Sigmoid colon (tissue), 7 donors: ENCODE measurements at places on chromosomes 6 and 20.

- H3K36me3 ChIP-seq = no peaks in the 10 kb centered on the region
- no peak overlapping the region for H3K27ac ChIP-seq
- H3K4me1 ChIP-seq = peaks cover 13% of the 10 kb centered on the region
These were observed 7.9 kb upstream of the ABRACL start for GRCh38 chr6:139020689-139021088.

GRCh38 chr6:149318581-149319286 is 1.2 kb downstream of the TAB2 start:
- peaks cover 54% of the 10 kb centered on the region for H3K4me1 ChIP-seq
- H3K36me3 ChIP-seq = no peaks in the 10 kb centered on the region
- no peak for DNase-seq
- H3K27me3 ChIP-seq = no peaks in the 10 kb centered on the region

DNA sequence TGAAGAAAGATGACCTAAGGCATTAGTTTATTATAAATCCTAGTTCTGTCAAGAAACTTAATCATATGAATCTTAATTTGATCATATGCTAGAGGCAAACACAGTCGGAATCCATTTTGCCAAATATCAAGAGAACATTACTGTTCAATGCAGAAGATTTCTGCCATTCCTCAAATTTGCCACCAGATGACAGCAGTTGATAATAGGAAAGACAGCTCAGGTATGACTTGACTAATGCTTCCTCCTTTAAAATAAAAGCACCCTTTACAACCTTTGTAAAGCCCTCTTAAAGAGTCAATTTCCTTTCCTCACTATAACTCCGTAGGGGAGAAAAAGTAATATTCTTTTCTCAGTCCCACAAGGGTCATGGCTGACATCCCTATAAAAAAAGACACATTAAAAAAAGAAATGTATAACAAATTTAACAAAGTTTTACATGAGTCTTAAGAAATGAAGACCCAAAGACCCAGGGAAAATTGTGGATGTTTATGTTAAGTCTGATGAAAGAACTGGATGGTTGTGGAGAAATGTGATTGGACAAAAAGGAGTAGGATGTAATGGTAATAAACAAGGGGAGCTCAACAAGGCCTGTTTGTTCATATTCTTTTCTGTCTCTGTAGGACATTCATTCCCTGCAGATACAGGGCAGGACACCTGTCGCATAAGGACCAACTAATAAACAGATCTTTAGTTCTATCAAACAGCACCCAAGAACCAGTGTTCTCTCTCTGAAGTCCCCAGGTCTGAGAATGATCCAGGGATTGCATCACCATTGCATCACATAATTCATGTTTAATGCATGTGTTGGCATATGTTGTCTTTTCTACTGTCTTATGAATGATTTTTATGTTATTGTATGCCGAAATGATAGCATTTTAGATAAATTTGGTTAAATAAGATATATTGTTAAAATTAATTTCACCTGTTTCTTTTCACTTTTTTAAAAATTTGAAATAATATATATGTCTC is 23.0 kb upstream of the IL17A start:
- H3K36me3 ChIP-seq = no peaks in the 10 kb centered on the region
- no peak overlapping the region for H3K27ac ChIP-seq
- H3K27me3 ChIP-seq = no peaks in the 10 kb centered on the region
- no peak for DNase-seq
- H3K4me1 ChIP-seq = no peaks in the 10 kb centered on the region

GRCh38 chr6:13854716-13855250 is 40.4 kb upstream of the MCUR1 start:
- DNase-seq = no peak
- H3K4me3 ChIP-seq = no peak overlapping the region
- no peaks in the 10 kb centered on the region for H3K36me3 ChIP-seq
- peaks cover 3% of the 10 kb centered on the region for H3K4me1 ChIP-seq
- no peak overlapping the region for H3K27ac ChIP-seq
- H3K27me3 ChIP-seq = peaks cover 32% of the 10 kb centered on the region

GRCh38 chr20:17816804-17817587 is 117.2 kb downstream of the BANF2 start:
- DNase-seq = peak; percentile 22
- H3K4me3 ChIP-seq = no peak overlapping the region
- H3K36me3 ChIP-seq = no peaks in the 10 kb centered on the region

DNA sequence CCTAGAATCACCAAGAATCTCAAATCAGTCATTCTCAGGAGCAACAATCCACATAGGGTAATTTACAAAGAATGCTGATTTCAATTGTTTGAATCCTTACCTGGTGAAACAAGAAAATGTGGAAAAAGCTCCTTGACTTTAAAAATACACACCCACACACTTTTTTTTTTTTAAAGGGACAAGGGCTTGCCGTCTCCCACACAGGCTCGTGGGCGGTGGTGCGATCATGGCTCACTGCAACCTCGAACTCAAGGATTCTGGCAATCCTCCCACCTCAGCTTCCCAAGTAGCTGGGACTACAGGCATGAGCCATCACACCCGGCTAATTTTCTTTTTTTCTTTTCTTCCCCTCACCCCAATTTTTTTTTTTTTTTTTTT is 30.7 kb downstream of the PARD6B start:
- H3K27ac ChIP-seq = peak overlapping the region; percentile 79
- H3K27me3 ChIP-seq = no peaks in the 10 kb centered on the region
- no peak overlapping the region for H3K4me3 ChIP-seq
- no peak for DNase-seq

DNA sequence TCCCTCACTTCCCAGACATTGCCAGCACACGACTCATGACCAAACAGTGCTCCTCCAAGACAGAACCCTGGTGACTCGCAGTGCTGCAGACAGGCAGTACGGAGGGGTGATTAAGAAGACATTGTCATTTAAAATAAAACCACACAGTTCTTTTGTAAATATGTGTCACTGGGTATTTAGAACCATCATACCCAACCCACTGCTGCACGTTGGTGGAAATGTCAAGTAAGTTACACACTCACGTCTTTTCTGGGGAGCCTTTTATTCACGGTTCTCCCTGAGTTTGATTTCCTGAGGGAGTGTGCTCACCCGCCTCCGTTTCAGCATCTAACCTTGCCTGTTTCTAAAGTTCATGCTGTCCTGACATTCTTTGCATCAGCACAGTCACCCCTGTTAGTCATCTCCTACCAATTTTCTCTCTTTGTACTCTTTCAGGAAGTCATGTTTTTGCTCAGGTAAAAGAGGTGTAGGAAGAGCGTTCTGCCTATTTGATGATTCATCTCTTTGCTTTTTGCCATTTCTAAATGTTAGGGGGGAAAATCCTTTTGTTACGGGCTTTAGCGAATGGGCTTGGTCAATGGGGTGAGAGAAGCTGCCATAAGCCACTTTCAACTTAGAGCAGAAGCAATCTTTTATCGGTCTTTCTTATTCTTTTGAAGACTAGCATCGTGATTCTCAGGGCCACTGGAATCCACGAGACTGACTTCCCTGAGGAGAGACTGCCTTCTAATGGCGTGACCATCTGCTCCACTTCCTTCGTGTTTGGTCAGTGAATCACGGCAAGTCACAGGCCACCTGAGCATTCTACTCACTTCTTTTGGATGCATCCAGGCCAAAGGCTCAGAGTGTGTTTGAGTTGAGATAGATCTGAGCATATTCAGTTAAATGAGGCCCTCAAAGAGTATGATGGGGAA is 512.8 kb upstream of the JARID2 start:
- no peak overlapping the region for H3K4me3 ChIP-seq
- H3K4me1 ChIP-seq = no peaks in the 10 kb centered on the region
- H3K27me3 ChIP-seq = no peaks in the 10 kb centered on the region
- no peak for DNase-seq
- H3K27ac ChIP-seq = no peak overlapping the region
- H3K36me3 ChIP-seq = no peaks in the 10 kb centered on the region

- H3K36me3 ChIP-seq = no peaks in the 10 kb centered on the region
- H3K4me1 ChIP-seq = no peaks in the 10 kb centered on the region
- H3K27me3 ChIP-seq = no peaks in the 10 kb centered on the region
- no peak overlapping the region for H3K4me3 ChIP-seq
These were observed 108.5 kb upstream of the RALGAPA2 start for GRCh38 chr20:20820785-20821483.

- H3K27me3 ChIP-seq = no peaks in the 10 kb centered on the region
- peaks cover 53% of the 10 kb centered on the region for H3K4me1 ChIP-seq
- no peak overlapping the region for H3K4me3 ChIP-seq
These were observed 14.5 kb downstream of the BRD2 start for GRCh38 chr6:32982702-32983492.

DNA sequence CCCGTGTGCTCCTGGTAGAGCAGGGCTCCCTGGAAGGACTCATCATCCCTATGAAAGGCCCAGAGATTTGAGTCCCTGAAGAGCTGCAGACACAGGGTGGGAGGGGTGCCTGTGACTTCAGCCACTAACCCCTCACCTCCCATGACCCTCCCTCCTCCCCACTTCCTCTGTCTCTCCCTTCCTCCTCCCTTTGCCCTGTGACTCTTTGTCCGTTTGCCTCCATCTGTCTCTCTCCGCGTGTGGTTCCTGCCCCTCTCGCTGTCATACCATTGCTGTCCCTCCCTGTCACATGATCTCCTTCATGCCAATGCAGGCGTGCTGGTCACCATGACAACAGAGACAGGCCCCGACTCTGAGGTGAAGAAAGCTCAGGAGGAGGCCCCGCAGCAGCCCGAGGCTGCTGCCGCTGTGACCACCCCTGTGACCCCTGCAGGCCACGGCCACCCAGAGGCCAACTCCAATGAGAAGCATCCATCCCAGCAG is 19.0 kb downstream of the EPB41L1 start:
- no peaks in the 10 kb centered on the region for H3K27me3 ChIP-seq
- H3K4me3 ChIP-seq = no peak overlapping the region
- H3K4me1 ChIP-seq = peaks cover 5% of the 10 kb centered on the region
- no peak overlapping the region for H3K27ac ChIP-seq
- DNase-seq = no peak
- no peaks in the 10 kb centered on the region for H3K36me3 ChIP-seq

DNA sequence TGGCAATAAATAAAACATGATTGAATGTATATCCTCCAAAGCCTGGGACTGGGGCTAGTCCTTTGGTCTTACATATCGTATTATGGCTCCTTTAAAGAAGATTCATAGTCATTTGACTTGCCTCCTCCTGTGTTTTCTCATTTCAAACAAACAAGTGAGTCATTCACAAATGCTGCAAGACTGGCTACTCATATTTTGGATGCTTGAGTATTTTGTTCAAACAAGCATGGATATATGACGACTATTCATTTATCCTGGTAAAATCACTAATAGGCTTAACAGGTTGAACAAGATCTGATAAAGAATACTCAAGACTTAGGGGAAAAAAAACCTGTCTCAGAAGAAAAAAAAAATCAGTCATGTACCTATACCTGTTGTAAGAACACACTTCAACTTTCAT is 111.1 kb upstream of the CCDC28A start:
- no peaks in the 10 kb centered on the region for H3K36me3 ChIP-seq
- no peak for DNase-seq
- no peak overlapping the region for H3K4me3 ChIP-seq
- H3K27me3 ChIP-seq = no peaks in the 10 kb centered on the region
- no peak overlapping the region for H3K27ac ChIP-seq

DNA sequence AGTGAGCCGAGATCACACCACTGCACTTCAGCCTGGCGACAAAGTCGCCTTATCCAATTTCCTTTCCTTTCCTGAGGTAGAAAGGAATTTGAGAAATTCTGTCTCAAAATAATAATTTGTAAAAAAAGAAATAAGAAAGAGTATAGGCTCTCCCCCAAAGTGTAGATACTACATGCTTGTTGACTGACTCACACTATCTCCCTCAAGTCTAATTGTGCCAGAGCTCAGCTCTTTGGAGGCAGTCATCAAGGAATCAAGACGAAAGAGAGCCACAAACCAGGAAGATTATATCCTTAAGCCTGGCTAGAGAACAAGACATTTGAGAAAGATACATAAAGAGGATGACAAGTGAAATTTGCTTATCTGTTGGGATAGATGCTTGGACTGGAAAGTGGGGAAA is 3.7 kb upstream of the FKBPL start:
- H3K4me1 ChIP-seq = peaks cover 9% of the 10 kb centered on the region
- H3K27me3 ChIP-seq = no peaks in the 10 kb centered on the region
- no peak overlapping the region for H3K27ac ChIP-seq
- no peak for DNase-seq
- H3K4me3 ChIP-seq = no peak overlapping the region

GRCh38 chr6:68638230-68638900 is 3.3 kb downstream of the ADGRB3 start:
- H3K4me3 ChIP-seq = peak overlapping the region; percentile 7

DNA sequence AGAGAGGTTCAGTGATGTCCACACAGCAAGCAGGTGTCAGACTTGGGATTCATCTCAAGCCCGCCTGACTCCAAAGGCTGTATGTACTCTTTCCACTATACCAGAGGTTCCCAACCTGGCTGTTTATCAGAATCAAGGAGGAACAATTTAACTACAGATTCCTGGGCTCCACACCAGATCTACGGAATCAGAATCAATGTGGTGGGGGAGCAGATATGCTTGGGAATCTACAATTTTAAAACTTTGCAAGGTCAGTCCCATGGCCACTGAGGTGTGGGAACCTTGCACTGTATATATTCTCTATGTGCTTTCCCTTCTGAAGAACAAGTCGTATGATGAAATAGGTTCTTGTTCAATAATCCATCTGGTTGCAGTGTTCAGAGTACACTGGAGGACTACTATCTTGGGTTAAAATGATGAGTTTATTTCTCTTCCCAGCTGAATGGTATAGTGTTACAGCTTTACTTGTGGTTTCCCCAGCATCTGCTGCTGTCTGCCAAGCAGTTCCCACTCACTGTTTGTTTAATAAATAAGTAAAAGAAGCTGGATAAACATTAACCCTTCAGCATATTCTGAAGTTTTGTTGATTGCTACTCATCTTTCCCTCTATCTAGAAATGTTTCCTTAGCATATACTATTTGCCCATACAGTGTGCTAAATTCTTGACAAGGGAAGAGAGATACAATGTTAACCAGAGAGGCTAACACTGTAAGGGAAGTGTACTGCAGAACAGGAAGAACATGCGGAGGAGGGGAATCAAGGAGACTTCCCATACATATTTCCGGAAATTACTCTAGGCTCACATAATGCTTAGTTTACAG is 9.9 kb downstream of the TTI1 start:
- peaks cover 6% of the 10 kb centered on the region for H3K36me3 ChIP-seq
- DNase-seq = no peak
- no peaks in the 10 kb centered on the region for H3K27me3 ChIP-seq
- H3K4me3 ChIP-seq = no peak overlapping the region
- no peaks in the 10 kb centered on the region for H3K4me1 ChIP-seq

DNA sequence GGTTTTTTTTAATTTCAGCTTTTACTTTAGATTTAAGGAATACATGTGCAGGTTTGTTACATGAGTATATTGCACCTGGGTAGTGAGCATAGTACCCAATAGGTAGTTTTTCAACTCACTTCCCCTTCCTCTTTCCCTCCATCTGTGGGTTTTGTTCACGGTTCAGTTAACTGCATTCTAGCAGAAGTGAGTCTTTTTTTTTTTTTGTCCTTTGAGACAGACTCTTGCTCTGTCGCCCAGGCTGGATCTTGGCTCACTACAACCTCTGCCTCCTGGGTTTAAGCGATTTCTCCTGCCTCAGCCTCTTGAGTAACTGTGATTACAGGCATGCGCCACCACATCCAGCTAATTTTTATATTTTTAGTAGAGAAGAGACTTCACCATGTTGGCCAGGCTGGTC is 8.7 kb downstream of the UBR2 start:
- no peaks in the 10 kb centered on the region for H3K36me3 ChIP-seq
- no peak for DNase-seq
- no peaks in the 10 kb centered on the region for H3K27me3 ChIP-seq
- no peak overlapping the region for H3K4me3 ChIP-seq
- H3K27ac ChIP-seq = no peak overlapping the region
